Caudate nucleus (tissue), 63 donors: ENCODE measurements at places on chromosomes 6 and 20.

DNA sequence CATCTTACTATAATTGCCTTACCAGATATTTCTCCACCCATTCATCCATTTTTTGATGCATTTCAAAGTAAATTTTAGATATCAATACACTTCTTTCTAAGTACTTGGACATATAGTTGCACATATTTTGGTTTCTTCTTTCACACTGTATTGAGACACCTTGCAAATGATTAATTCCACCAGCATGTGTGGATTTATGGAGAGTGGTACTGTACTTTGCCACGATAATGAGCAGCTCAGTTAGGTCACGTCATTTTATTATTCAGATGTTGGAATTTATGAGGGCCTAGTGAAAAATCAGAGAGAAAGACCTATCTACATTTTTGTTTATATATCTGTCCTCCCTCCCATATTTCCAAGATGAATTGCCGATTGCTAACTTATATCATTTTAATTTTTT lies 5.3 kb downstream of the NFYA start:
- no peak for DNase-seq

GRCh38 chr6:107670792-107671199 lies 153.3 kb downstream of the SCML4 start:
- peak; percentile 20 for DNase-seq

- DNase-seq: no peak
Measured at GRCh38 chr20:63932606-63933160, 23.5 kb downstream of the UCKL1 start.

DNA sequence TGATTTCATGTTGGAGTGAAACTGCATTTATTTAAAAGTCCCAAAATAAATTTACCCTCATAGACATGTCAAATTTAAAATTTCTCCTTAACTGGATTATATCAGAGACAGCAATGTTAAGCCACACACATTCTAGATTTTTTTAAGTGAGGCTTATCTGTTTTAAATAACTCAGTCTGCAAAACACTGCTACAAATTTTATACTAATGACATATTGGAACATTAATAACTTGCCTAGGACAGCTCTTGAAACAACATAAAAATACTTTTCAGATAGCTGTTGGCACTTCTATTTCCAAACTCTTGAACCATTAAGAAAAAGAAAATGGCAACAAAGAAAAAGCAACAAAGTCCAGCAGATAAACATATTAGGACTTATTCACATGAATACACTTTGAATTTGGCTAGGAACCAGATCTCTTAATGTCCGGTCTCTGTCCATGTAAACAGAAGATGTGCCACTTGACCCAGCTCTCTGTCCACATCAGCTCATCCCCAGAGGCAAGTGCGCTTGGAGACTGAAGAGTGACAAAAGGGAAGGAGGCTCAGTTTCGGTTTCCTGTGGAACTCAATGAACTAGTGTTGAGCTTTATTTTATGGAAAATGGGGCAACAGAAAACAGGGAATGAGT lies 219.3 kb upstream of the THBS2 start:
- DNase-seq: no peak

- DNase-seq: no peak
Measured at GRCh38 chr6:37288247-37288646, 30.3 kb upstream of the TMEM217 start.

GRCh38 chr6:129645830-129646579 lies 64.0 kb downstream of the ARHGAP18 start:
- no peak for DNase-seq

DNA sequence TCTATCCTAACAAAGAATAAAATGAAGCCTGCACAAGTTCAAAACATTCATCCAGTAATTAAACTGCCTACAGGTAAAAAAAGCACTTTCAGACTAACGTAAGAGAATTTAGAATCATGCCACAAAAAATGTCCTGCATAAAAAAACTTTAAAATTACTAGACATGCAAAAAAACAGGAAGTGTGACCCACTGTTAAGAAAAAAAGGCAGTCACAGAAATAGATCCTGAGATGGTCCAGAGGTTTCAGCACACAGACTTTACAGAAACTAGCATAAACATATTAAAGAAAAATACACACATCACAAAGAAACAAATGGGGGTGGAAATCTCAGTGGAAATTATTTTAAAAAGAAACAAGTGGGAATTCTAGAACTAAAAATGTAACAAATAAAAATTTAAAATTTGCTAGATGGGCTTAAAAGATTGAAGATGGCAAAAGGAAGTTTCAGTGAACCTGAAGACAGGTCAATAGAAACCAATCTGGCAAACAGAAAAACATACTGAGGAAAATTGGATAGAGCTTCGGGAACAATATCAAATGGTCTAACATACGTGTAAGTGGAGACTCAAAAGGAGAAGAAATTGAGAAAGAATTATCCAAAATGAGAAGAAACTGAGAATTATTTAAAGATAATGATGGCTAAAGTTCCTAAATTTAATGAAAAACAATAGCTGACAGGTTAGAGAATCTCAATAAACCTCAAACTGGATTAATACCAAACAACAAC lies 3.4 kb upstream of the ZNF133 start:
- no peak for DNase-seq
